ENCODE measurements at places on chromosomes 16 and 17.

GRCh38 chr17:55314784-55315491 is 50.2 kb downstream of the HLF start:
- DNase-seq: no peak

DNA sequence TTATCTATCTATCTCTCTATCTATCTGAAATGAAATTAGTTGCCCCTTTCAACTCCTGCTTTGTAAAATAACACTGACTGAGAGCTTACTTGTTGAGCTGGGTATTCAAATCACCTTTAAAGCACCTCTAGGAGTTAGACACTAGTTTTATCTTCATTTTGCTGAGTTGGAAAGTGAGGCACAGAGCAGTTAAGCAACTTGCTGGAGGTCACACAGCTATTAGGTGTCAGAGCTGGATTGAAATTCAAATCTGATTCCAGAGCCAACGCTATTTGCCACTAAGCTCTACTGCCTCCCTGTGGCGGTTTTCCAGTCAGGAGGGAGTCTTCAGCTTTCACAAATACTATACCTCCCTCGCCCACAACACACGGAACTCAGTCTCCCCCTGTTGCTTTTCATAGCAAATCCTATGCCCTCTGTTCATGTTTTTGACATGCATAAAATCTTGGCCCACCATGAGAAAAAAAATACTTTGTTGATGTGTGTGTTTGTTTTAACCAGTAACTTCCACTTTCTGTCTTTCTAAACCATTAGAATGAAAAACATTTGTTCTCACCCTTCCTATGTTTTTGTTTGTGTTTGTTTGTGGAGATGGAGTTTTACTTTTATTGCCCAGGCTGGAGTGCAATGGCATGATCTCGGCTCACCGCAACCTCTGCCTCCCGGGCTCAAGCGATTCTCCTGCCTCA is 74.8 kb upstream of the SMURF2 start:
- peak; percentile 50 for DNase-seq

GRCh38 chr17:31609996-31610910 is 218.8 kb downstream of the RAB11FIP4 start:
- DNase-seq: no peak

DNA sequence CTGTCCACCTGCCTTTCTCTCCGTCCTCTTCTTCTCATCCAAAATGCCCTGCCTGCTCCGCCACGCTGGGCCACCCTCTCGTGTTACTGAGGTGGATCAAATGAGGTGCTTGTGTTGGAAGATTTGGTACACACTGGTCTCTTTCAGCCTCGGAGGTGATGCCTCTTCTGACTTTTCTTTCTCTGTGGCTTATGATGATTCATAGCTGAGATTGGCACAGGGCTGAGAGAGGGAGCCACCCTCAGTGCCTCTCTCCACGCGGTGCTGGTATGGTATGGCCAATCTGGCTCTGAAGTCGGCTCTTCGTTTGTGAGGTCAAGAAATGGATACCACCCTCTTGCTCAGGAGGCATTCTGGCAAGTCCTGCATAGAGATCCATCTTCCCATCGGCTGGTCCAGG is 82.4 kb downstream of the PLCG2 start:
- no peak for DNase-seq

DNA sequence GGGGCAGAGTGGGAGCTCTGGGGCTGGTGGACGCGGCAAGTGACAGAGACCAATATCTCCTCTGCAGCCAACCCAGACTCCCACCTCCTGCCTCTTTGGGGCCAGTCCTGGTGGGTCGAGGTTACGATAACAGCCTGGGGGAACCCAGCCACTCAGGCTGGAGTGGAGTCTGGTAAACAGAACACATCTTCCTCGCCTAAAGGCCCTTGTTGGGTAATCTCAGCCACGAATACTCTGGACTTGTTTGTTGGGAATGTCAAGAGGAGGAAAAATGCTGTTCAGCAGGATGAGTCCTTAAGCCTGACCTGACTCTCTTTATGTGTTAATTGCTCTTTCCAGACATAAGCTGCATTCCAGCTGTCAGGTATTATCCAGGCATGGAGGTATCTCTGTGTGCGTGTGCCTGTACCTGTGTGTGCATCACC is 8.0 kb upstream of the SPNS2 start:
- no peak for DNase-seq

DNA sequence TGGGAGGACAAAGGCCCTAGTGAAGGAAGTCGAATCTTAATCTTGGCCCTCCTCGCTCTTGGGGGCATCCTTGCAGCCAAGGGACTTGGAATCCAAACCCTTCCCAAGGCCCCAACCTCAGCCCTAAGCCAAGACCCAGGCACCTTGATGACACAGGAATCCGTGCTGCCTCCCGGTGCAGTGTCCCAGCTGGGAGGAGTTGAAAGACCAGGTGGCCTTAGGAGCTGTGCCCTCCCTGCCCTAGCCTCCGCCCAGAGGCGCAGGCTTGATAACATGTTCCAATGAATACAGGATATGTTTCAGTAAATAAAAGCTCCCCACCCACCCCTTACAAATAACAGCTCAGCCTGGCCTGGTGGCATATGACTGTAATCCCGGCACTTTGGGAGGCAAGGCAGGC is at the start of gene CHST5:
TSS of gene CHST5 (minus strand) at position 208 of the 400 bp plus-strand sequence. CDS start 5,724 bp downstream, outside the sequence.
- DNase-seq: no peak

GRCh38 chr17:56834380-56835263 is 671 bp downstream of the DGKE start:
- peak; percentile 71 for DNase-seq

GRCh38 chr17:63335831-63336230 is 110.3 kb downstream of the CYB561 start:
- DNase-seq: no peak

GRCh38 chr17:18041776-18042175 is 2.6 kb downstream of the GID4 start:
- no peak for DNase-seq

- DNase-seq: peak; percentile 35
These were observed 1.4 kb downstream of the CARHSP1 start for GRCh38 chr16:8867216-8867931.

All from stimulated activated naive CD8-positive, alpha-beta T cell treated with anti-CD3 and anti-CD28 coated beads, Interleukin-15, Interleukin-2, amounts not matched to agents 100 U/mL and 50 U/mL, for 24 hours (primary cell).